ENCODE measurements at places on chromosomes 5 and 9. TPM values are rescaled to one million over a fixed set of nuclear protein-coding genes. Genes with fewer than 3 reads are reported as not detected.

DNA sequence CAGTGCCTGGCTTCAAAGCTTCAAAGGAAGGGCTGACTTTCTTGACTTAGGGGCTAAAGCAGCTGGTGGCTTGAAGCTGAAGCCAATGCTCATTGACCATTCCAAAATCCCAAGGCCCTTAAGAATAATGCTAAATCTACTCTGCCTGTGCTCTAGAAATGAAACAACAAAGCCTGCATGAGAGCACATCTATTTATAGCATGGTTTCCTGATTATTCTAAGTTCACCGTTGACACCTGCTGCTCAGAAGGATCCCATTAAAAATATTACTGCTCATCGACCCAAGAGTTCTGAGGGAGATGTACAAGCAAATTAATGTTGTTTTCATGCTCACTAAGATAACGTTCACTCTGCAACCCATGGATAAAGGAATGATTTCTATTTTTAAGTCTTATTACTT lies 6.7 kb downstream of the TMEM174 start:
- DNase-seq = no peak

- DNase-seq = no peak
These were observed 376.4 kb downstream of the ARRDC3 start for GRCh38 chr5:91006713-91007112.

GRCh38 chr5:72353046-72353445 lies 32.9 kb downstream of the PTCD2 start:
- DNase-seq = no peak

GRCh38 chr9:106783121-106783520 lies 79.8 kb upstream of the ZNF462 start:
- no peak for DNase-seq

GRCh38 chr9:72399391-72399790 lies 34.4 kb upstream of the ZFAND5 start:
- DNase-seq = no peak

GRCh38 chr5:134177369-134178095 lies 782 bp upstream of the SKP1 start:
- no peak for DNase-seq

GRCh38 chr5:137395011-137395755 lies 103.9 kb downstream of the SPOCK1 start:
- DNase-seq = no peak

- no peak for DNase-seq
These were observed 212.2 kb downstream of the PCSK1 start for GRCh38 chr5:96220610-96221390.

DNA sequence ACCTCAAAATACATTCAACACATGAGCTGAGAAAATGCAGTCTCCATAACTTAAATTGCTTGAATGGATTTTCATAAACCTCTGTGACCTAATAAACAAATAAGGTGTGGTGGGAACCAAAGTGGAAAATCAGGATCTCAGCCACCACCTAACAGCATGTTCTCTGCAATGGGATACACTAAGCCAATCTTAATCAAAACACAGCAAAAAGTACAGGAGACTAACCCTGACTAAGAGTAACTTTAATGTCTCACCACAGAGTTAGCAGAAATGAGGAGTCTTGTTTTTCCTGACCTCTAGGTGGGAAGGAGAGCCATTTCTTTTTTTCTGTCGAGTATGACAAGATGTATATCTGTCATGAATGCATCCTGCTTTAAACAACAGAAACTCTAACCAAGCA lies 48.5 kb downstream of the PLK2 start:
- no peak for DNase-seq

- no peak for DNase-seq
These were observed 22.2 kb downstream of the C9orf152 start for GRCh38 chr9:110185806-110186205.

- DNase-seq = no peak
These were observed 681 bp downstream of the FNIP1 start for GRCh38 chr5:131795879-131796792.

GRCh38 chr5:144356489-144356888 lies 185.8 kb downstream of the KCTD16 start:
- no peak for DNase-seq

- no peak for DNase-seq
These were observed 66.3 kb downstream of the PSAT1 start for GRCh38 chr9:78363221-78363620.

DNA sequence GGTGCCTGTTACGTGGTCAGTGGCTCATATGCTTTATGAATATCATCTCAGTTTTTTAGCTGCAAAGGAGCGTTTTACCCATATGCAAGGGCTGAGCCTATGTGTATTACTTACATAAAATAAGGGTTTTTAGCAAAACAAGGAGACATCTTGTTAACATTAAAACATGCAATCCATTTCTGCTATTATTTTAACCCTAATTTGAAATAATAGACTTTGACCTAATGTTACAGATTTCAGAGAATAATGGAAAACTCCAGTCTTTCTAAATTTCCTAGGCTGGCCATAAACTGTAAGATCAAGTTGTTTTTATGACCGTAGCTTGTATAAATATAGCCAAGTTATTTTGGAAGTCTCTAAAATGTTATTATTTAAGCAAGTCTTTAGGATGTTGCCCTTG lies 121.1 kb upstream of the SEMA6A start:
- DNase-seq = no peak

PLEKHG4B gene
- not detected for polyA plus RNA-seq

FBP2 gene
- not detected for polyA plus RNA-seq

BNC2 gene
- polyA plus RNA-seq = not detected

ACSL6 gene
- polyA plus RNA-seq = not detected

SLCO4C1 gene
- polyA plus RNA-seq = 0.08 TPM

SLC34A1 gene
- polyA plus RNA-seq = not detected

PDGFRB gene
- polyA plus RNA-seq = 1.8 TPM

FGD3 gene
- polyA plus RNA-seq = 71.1 TPM
